ENCODE measurements at places on chromosomes 2 and 18.

GRCh38 chr2:222751238-222751637 lies 79.8 kb downstream of the MOGAT1 start:
- no peak overlapping the region for H3K27ac ChIP-seq
- H3K36me3 ChIP-seq = no peaks in the 10 kb centered on the region
- peaks cover 3% of the 10 kb centered on the region for H3K4me1 ChIP-seq
- no peak for DNase-seq
- no peaks in the 10 kb centered on the region for H3K27me3 ChIP-seq
- H3K4me3 ChIP-seq = no peak overlapping the region

DNA sequence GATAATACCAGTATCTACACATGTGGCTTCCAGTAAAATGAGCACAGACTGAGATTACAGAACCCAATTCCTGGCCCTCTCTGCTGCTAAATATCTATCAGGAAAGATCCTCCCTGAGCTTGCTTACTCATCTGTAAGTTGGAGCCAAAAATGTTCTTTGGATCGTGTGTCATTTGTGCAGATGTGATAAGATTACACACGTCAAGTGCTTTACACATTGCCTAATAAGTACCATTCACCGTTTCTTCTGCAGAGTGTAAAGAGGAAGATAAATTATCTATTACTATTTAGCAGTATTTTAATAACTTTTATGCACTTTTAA lies 23.2 kb upstream of the SLC20A1 start:
- no peaks in the 10 kb centered on the region for H3K36me3 ChIP-seq
- H3K4me1 ChIP-seq = peaks cover 8% of the 10 kb centered on the region
- no peak overlapping the region for H3K27ac ChIP-seq
- H3K27me3 ChIP-seq = no peaks in the 10 kb centered on the region
- no peak overlapping the region for H3K4me3 ChIP-seq

- H3K4me3 ChIP-seq = no peak overlapping the region
- H3K27me3 ChIP-seq = no peaks in the 10 kb centered on the region
Measured at GRCh38 chr2:68714866-68715265, 19.7 kb upstream of the ARHGAP25 start.

DNA sequence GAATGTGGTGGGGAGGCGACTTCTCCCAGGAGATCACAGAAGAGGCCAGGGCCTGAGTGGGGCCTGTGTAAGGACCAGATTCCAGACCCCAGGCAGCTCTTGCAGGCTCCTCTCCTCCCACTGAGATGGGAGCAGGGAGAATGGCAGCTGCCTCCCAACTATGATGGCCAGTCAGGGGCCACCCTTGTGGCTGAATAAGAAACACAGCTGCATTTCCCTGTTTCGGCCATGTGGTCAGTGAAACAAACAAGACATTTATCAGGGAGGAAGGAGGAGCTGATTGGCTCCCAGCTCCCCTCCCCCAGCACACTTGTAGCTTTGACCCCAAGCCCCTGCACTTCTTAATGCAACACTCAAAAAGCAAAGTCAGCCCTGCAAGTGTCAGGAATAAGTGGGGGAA lies 143.5 kb downstream of the CELF4 start:
- H3K36me3 ChIP-seq = no peaks in the 10 kb centered on the region
- no peak overlapping the region for H3K4me3 ChIP-seq
- DNase-seq = no peak
- no peak overlapping the region for H3K27ac ChIP-seq

DNA sequence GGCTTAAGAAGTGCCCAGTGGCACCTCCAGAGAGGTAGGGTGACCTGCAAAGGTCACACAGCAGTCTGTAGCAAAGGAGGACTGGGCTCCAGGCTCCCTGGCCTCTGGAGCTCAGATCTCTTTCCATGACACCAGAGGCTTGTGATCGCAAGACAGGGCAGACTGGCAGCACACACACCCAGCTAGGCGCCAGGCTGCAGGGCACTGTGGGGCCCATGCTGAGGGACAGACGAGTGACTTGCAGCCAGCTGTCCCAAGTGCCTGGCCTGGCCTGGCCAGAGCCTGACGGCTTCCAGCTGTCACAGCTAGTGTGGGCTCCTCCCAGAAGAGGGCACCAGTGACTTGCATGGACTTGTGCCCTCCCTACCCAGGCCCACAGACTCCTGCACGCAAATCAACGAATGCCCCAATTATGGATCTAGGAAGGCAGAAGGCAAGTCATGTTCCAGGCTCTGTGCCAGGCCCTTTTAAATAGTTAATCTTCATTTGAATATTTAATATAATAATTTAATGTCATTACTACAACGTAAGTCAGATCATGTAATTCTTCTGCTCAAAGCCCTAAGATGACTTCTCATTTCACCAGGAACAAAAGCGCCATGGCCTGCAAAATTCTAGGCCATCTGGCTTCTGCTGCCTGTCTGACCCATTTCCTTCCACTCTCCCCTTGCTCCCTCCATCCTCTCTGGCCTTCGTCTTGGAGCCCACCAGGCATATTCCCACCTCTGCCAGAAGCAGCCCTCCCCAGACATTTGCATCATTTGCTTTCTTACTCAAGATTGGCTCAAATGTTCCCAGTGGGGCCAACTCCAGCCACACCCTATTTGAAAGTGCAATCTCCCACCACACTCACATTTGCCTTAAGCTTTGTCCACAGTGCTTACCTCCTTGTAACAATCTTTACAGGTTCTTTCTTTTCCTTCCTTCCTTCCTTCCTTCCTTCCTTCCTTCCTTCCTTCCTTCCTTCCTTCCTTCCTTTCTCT lies 3.7 kb upstream of the SPEG start:
- DNase-seq = no peak
- no peaks in the 10 kb centered on the region for H3K36me3 ChIP-seq
- H3K4me1 ChIP-seq = no peaks in the 10 kb centered on the region
- H3K27me3 ChIP-seq = peaks cover 70% of the 10 kb centered on the region
- no peak overlapping the region for H3K4me3 ChIP-seq

Measured in thymus (tissue), 14 donors.